ENCODE measurements at places on chromosomes 4 and X. TPM values are rescaled to one million over a fixed set of nuclear protein-coding genes. Genes with fewer than 3 reads are reported as not detected.
A peak's percentile ranks its signal among the peaks of the same experiment; 100 is the strongest.

SUV39H1 gene
- 7.6 TPM for total RNA-seq

DNA sequence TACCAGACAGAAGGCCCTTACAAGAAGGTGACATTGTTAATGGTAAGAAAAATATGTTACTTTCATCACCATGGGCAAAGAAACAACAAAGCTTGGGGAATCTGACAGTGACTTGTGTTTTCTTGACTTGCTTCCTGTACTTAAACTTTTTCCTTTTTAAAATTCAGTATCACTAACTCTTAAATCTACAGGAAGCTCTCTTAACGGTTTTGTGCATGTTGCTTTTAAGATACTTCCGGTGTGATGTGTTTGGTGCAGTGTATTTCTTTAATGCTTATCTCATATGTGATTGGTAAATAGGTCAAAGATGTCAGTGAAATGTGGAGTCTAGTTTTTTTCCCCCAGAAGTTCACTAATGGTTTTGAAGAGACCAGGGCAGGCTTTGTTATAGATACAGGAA, 45.2 kb downstream of the ADH5 start:
- peak; percentile 89 for DNase-seq

GRCh38 chr4:37425857-37426256, 181.3 kb downstream of the NWD2 start:
- DNase-seq, result no peak

DNA sequence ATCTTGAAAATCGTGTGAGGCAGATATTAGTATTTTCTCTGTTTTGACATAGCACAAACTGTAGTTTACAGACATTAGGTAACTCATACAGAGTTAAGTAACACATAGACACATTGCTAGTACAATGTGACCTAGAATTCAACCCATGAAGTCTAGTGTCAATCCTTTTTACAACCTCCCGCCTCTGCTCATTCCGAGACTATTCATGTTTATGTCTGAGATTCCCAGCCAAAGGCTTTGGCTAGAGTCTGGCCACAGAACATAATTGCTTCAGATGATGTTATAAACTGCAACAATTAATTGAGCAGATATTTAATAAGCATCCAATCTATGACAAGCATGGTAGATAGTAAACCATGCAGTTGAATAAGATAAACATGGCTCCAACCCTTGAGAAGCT, 841.0 kb downstream of the STIM2 start:
- no peak for DNase-seq
